ENCODE measurements at places on chromosomes 5 and 9. TPM values are rescaled to one million over a fixed set of nuclear protein-coding genes. Genes with fewer than 3 reads are reported as not detected.

Gene THBS4
- not detected for polyA plus RNA-seq

Gene ZNF367
- 0.60 TPM for polyA plus RNA-seq

Gene OTULINL
- 21.1 TPM for polyA plus RNA-seq

Gene BDP1
- polyA plus RNA-seq = 4.8 TPM

Gene PCDHA11
- not detected for polyA plus RNA-seq

Gene DMGDH
- polyA plus RNA-seq = 0.41 TPM

Gene NKD2
- polyA plus RNA-seq = 0.60 TPM

Gene PCDHGB2
- polyA plus RNA-seq = not detected

Gene GLDC
- polyA plus RNA-seq = not detected

Gene GFRA3
- 0.69 TPM for polyA plus RNA-seq

Gene TOMM5
- polyA plus RNA-seq = 140 TPM

Gene OTP
- not detected for polyA plus RNA-seq

Gene GPX3
- 302 TPM for polyA plus RNA-seq

Gene SEMA4D
- polyA plus RNA-seq = 1.4 TPM

Gene PTCD2
- 0.60 TPM for polyA plus RNA-seq

Gene NNT
- polyA plus RNA-seq = 28.8 TPM

Gene EGR1
- 17.6 TPM for polyA plus RNA-seq

Gene NR5A1
- polyA plus RNA-seq = 0.60 TPM

Gene TAL2
- not detected for polyA plus RNA-seq

Gene LMNB1
- polyA plus RNA-seq = 9.0 TPM

Gene CBY3
- 0.13 TPM for polyA plus RNA-seq

Gene RICTOR
- 2.5 TPM for polyA plus RNA-seq

Gene C9orf50
- polyA plus RNA-seq = not detected

Gene IRX2
- polyA plus RNA-seq = 0.03 TPM

Gene PCDH1
- polyA plus RNA-seq = 47.2 TPM

Gene WDR31
- polyA plus RNA-seq = 1.2 TPM

Gene DOK3
- 3.0 TPM for polyA plus RNA-seq

Gene RNF180
- 0.57 TPM for polyA plus RNA-seq

Gene INSL4
- not detected for polyA plus RNA-seq

Gene MCTP1
- polyA plus RNA-seq = 4.8 TPM

Measured in sigmoid colon (tissue), 7 donors.